ENCODE measurements at places on chromosomes 5 and 9. TPM values are rescaled to one million over a fixed set of nuclear protein-coding genes. Genes with fewer than 3 reads are reported as not detected.

The GZMA gene
- 13.7 TPM for total RNA-seq

The FBP2 gene
- total RNA-seq: not detected

The MORN5 gene
- total RNA-seq: not detected

GRCh38 chr5:68137511-68138140, 77.9 kb upstream of the PIK3R1 start:
- DNase-seq: no peak
- no peak overlapping the region for H3K4me3 ChIP-seq
- H3K4me1 ChIP-seq: peaks cover 10% of the 10 kb centered on the region
- no peaks in the 10 kb centered on the region for H3K36me3 ChIP-seq
- no peak overlapping the region for H3K27ac ChIP-seq
- no peaks in the 10 kb centered on the region for H3K27me3 ChIP-seq

- DNase-seq: no peak
- H3K27ac ChIP-seq: peak overlapping the region; percentile 99
- H3K4me3 ChIP-seq: peak overlapping the region; percentile 89
These were observed 15.0 kb downstream of the STK10 start for GRCh38 chr5:172172912-172173563.

DNA sequence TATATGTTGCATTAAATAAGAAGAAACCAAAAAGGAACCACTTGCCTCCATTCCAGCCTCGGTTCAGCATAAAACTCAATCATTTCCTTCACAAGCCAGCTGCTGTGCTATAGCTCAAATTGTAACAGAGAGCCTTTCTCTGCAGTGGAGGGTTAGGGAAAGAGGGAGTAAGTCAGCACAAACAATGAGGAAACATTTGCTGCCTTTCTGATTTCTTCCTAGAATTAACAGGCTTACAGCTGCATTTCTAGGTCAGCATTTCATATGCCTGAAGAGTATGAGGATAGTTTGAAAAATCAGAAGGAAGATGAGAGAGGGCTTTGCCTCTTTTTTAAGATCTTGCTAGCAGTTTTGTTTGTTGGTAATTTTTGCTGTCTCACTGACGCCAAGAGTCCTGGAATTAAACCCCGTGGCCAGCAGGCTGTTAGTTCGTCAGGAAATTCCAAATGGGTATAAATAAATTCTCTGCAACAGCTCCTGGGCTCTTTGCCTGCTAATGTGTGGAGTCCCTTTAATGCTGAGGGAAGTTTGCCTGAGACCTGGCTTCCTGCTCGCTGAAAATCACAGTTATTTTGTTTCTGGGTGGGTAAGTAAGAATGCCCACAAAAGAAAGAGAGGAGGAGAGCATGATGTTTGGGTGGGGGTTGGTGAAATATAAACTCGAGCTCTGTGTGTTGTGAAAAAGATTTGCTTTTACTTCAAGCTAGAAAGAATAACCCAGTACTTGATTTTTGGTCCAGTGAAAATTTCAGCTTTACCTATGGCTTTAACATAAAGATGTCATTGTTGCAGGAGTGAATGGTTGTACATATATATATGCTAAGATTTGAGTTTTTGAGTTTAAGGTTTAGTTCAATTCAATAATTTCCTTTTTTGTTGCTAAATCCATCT, 148.1 kb upstream of the DMRT1 start:
- no peaks in the 10 kb centered on the region for H3K36me3 ChIP-seq
- H3K4me3 ChIP-seq: no peak overlapping the region
- no peaks in the 10 kb centered on the region for H3K4me1 ChIP-seq
- DNase-seq: no peak

DNA sequence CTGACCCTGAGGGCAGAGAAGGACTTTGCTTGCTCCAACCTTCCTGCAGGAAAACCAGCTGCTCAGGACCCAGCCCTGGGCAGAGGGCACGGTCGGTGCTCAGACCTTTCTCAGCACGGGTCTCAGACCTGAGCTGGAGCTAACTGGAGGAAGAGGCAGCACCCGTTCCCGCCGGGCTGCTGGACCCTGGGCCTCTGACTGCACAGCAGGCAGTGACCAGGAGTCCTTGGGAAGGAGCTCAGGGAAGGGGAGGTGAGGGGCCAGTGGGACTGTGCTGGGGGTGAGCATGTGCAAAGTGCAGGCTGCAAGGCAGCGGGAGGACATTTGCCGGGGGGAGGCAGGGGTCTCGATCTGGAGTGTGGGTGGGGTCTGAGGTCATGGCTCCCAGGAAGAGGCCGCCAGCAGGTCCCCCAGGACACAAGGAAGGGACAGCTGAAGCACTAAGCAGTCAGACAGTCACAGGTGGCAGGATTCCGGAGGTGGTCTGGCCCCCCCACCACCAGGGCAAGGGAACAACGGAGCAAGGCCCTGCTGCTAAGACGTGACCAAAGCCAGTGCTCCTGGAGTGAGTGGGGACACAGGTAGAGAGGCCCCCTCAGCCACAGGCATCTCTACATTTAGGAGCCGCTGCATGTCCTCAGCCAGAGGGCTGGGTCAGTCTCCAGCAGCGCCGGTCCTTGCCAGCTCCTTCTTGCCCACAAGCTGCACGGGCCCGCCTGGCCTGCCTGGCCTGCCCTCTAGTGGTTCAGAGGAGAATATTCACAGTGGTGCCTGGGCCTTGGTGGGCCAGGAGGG, 4.8 kb upstream of the DPM2 start:
- DNase-seq: peak; percentile 62
- H3K4me1 ChIP-seq: peaks cover 25% of the 10 kb centered on the region
- H3K4me3 ChIP-seq: no peak overlapping the region
- H3K36me3 ChIP-seq: peaks cover 30% of the 10 kb centered on the region

- no peak for DNase-seq
- H3K27ac ChIP-seq: no peak overlapping the region
- H3K36me3 ChIP-seq: no peaks in the 10 kb centered on the region
- peaks cover 2% of the 10 kb centered on the region for H3K4me1 ChIP-seq
- peaks cover 16% of the 10 kb centered on the region for H3K27me3 ChIP-seq
- H3K4me3 ChIP-seq: no peak overlapping the region
These were observed 11.7 kb upstream of the GADD45G start for GRCh38 chr9:89592963-89593726.
